ENCODE measurements at places on chromosomes 5 and 9. TPM values are rescaled to one million over a fixed set of nuclear protein-coding genes. Genes with fewer than 3 reads are reported as not detected.

DNA sequence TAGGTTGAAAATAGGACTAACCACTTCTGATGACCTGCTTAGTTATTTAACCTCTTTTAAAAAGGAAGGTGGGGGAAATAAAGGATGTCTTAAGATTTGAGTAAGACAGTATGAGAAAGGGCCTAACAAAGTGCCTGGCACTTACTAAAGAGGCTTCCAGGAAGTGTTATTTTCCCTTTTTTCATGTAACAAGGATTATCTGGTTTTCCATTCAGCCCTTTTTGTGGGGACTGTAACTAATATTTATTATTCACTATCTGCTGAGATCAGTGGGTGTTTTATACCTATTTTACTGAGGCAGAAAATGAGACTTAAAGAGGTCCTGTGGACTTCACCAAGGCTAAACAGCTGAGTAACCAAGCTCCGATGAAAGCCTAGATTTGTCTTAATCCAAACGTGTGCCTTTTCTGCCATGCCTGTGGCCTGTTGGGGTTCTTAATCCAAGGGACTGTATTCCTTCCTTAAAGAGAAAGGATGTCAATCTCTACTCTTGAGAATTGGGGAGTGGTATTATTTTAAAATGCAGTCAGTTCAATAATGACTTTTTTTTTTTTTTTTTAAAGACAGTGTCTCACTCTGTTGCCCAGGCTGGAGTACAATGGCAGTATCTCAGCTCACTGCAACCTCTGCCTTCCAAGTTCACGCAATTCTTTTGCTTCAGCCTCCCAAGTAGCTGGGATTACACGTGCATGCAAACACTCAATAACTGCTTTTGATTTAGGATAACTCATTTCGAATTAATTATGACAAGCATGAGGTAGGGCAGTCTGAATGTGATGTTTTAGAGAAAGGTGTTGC, 6.5 kb downstream of the JMY start:
- H3K36me3 ChIP-seq = no peaks in the 10 kb centered on the region
- no peak overlapping the region for H3K4me3 ChIP-seq
- H3K4me1 ChIP-seq = peaks cover 4% of the 10 kb centered on the region
- no peaks in the 10 kb centered on the region for H3K27me3 ChIP-seq
- DNase-seq = no peak

- no peaks in the 10 kb centered on the region for H3K27me3 ChIP-seq
- no peak for DNase-seq
- H3K4me1 ChIP-seq = no peaks in the 10 kb centered on the region
- H3K36me3 ChIP-seq = no peaks in the 10 kb centered on the region
- H3K27ac ChIP-seq = no peak overlapping the region
Observed at GRCh38 chr5:8908055-8908683, 637.7 kb downstream of the SEMA5A start.

GRCh38 chr9:108272349-108272899, 583.4 kb downstream of the ACTL7B start:
- no peaks in the 10 kb centered on the region for H3K4me1 ChIP-seq
- DNase-seq = no peak
- H3K36me3 ChIP-seq = no peaks in the 10 kb centered on the region
- H3K27ac ChIP-seq = peak overlapping the region; percentile 76

DNA sequence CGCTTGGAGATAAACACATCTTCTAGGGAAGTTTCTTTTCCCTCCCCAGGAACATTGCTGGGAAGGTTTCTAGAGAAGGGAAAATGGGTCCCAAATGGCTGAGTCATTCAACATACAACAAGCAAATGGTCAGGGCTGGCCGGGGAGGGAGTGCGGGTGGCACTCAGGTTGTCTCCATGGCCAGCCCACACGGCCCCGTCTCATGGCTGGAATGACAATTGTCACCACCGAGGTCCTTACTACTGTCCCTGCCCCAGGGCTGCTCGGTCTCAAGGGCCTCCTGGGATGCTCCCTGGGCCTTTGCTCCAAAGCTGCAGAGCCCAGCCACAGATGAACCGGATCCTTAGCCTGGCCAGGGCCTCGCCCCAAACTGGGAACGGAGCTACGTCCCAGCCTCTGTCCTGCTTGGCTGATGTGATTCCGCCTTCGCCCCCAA, 121.9 kb downstream of the FGF18 start:
- no peaks in the 10 kb centered on the region for H3K4me1 ChIP-seq
- no peak overlapping the region for H3K4me3 ChIP-seq
- DNase-seq = no peak
- H3K27ac ChIP-seq = no peak overlapping the region

DNA sequence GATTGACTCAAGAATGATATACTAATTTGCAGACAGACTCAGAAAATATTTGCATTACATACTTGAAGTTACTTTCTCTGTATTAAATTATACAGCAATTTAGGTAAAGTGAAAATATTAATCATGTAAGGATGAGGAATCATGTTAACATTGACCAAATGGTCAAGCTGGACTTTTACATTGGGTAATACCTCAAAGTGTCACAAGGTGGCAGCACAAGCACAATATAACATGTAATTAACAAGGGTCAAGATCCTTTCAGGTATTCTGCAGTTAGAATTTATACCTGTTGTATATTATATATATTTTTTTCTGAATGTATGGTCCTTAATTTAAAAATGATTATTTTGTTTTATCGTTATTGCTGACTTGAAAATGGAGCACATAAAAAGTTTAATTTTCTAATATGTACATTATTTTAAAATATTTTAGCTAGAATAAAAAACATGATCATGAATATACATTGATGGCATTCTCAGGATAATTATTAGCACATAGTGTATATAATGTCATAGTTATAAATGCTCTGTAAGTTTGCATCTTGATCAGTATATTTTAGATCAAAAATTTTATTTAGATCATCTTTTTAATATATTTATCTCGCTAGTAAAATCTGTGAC, 8.6 kb downstream of the HAPLN1 start:
- no peak overlapping the region for H3K4me3 ChIP-seq
- no peaks in the 10 kb centered on the region for H3K27me3 ChIP-seq
- H3K4me1 ChIP-seq = no peaks in the 10 kb centered on the region
- no peak overlapping the region for H3K27ac ChIP-seq
- H3K36me3 ChIP-seq = no peaks in the 10 kb centered on the region

Gene MAMDC4
- total RNA-seq = 5.6 TPM

- H3K36me3 ChIP-seq = no peaks in the 10 kb centered on the region
- no peak for DNase-seq
- H3K27ac ChIP-seq = no peak overlapping the region
Observed at GRCh38 chr5:56212130-56212879, 20.8 kb downstream of the ANKRD55 start.

DNA sequence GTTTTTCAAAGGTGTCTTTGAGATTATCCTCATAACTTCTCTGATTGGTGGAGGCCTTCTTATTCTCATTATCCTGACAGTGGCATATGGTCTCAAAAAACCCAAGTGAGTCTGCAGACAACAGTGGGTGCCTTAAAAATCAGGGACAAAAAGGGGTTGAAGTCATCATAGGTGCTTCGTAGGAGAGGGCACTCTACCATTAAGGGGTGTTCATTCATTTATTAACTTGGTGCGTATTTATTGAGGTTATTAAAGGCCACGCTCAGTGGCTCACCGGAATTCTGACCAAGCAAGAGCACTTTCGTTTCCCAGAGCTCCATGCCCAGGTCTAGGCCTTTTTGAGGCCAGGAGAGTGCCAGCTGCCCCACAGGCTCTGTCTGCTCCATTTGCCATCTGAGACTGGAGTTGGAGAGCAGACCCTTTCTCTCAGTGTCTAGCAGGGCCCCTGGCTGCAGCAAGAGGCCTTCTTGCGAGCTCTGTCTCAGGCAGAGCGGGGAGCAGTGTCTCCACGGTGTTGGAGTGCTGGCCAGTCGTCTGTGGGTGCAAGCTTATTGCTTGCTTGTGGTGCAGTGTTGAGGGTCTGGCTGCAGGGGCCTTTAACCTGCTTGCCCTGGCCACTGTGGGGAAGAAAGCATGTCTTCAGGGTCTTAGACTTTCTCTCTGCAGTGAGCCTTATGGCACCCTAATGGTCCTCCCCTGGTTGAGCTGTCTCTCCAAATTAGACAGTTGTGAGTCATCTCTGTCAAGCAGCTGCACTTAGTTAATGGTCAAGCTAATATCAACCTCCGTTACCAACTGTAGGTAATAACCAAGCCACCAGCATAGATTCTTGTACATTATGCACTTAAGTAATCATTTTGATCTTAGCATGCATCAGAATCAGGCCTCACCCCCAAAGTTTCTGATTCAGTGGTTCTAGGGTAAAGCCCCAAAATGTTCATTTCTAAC, 62.6 kb downstream of the IL31RA start:
- H3K4me1 ChIP-seq = no peaks in the 10 kb centered on the region
- DNase-seq = no peak
- no peaks in the 10 kb centered on the region for H3K36me3 ChIP-seq
- H3K27me3 ChIP-seq = no peaks in the 10 kb centered on the region

All from breast epithelium (tissue), 4 donors.